ENCODE measurements at places on chromosomes 4 and X.

GRCh38 chr4:180060159-180060889 lies 2182.9 kb upstream of the TENM3 start:
- no peak for DNase-seq

DNA sequence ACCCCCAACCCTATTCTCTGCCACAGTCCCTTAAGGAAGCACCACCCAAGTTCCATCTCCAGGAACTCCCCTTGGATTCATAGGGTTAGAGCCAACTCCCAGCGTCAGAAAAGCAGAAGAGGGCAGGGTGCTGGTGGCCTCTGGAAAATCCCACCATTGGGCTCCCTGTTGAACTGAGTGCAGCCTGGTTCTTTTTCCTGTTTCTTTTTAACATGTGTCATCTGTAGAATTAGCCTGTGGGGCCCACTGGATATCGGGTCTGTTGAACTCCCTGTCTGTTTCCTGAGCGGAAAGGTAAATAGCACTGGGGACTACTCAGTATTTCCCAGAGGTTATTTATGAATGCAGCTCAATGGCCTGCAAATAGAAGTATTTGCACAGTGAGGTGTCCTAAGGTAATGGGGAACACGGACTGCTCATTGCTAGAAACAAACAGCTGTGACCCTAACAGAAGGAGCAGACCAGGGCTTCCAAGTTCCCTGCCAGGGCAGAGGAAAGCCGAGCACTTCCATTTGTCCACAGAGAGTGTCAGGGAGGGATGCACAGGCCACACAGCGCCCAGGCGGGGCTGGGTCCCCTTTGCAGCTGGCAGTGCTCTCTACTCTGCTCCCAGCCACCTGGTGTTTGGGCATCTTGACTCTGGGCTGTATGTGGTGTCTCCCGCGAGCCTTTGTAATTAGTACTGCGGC lies 102.6 kb downstream of the FHDC1 start:
- DNase-seq = no peak

DNA sequence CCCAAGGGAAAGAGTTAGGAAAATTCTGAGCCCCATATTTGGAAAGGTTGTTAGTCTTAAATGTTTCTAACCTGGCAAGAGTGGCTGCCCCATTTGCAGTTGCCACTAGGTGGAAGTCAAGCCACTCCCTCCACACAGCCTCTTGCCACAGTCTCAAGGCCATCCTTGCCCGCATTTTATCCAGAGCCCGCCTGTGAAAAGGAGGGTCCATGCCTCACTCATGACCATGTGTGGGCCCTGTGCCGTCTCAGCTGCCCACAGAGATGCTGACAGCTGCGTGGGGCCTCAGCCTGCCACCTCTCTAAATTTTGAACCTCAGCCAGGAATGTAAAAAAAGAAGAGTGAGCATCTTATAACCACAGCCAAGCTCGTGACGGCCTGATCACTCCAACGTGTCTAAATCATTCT lies 201.5 kb upstream of the FAM241A start:
- DNase-seq = no peak

- DNase-seq = no peak
Measured at GRCh38 chrX:110346681-110347080, 12.0 kb upstream of the RTL9 start.

GRCh38 chr4:25950461-25951389 lies 36.7 kb downstream of the SMIM20 start:
- DNase-seq = no peak

DNA sequence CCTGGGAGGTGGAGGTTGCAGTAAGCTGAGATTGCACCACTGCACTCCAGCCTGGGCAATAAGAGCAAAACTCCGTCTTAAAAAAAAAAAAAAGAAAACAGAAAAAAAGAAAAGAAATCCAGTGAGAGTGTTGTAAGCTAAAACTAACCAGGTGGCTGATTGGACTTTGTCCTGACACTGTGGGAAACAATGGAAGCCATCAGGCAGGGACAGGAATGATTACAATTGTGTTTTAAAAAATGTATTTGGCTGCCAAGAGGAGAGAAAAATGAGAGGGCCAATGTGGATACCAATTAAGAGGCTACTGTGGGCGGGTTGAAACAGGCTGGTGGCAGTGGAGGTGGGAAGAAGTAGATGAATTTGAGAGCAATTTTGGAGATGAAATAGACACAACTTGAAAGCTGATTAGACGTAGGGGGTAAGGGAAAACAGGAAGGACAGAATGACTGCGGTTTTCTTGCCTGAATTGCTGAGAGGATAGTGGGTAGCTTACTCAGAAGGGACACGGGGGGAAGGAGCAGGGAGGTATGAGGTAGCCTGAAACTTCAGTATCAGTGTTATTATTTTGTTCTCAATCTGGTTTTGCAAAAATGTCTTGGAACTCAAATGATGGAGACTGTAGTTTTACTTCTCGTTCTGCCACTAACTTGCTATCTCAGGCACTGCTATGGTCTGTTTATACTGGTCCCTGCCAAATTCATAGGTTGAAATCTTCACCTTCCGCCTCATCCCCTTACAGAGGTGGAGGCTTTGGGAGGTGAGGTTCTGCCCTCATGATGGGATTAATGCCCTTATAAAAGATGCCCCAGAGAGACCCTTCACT lies 45.6 kb upstream of the CHRNA9 start:
- peak; percentile 43 for DNase-seq

GRCh38 chrX:55143621-55144020 lies 54.8 kb downstream of the PAGE2 start:
- no peak for DNase-seq

Data from CD4-positive, alpha-beta T cell treated with Interleukin-17A for 1 hour (primary cell).